ENCODE measurements at places on chromosomes 7 and 10. TPM values are rescaled to one million over a fixed set of nuclear protein-coding genes. Genes with fewer than 3 reads are reported as not detected.

GRID2IP gene
- total RNA-seq: not detected

PRKG1 gene
- total RNA-seq: 48.3 TPM

NEUROD6 gene
- total RNA-seq: not detected

OR13A1 gene
- not detected for total RNA-seq

MLXIPL gene
- total RNA-seq: not detected

STEAP1 gene
- total RNA-seq: 73.1 TPM

PPP1R3C gene
- 124 TPM for total RNA-seq

KEL gene
- total RNA-seq: not detected
